Activated naive CD8-positive, alpha-beta T cell treated with anti-CD3 and anti-CD28 coated beads, Interleukin-2, amount 50 U/mL, for 24 hours (primary cell): ENCODE measurements at places on chromosomes 16 and 17.
A peak's percentile ranks its signal among the peaks of the same experiment; 100 is the strongest.

- DNase-seq = no peak
Observed at GRCh38 chr17:2948721-2949468, 114.5 kb downstream of the OR1D5 start.

DNA sequence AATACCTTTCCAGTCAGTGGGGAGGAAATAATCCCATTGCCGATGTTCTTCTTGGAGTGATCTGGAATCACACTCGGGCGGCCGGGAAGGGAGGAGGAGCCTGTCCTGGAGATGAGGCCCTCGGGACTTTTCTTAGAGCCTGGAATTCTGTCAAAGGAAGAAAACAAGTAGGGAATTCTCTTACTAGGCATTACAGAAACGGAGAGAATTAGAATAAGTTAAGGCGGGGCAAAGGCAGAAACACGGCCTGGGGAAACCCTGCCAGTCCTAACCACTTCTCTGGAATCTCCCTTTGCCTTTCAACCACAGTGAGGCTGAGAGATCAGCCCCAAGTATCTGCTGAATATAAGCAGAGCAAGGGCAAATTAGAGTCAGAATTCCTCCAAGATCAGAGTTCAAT, 27.8 kb downstream of the USP36 start:
- no peak for DNase-seq

GRCh38 chr17:55433629-55434422, 12.2 kb upstream of the MMD start:
- DNase-seq = no peak

DNA sequence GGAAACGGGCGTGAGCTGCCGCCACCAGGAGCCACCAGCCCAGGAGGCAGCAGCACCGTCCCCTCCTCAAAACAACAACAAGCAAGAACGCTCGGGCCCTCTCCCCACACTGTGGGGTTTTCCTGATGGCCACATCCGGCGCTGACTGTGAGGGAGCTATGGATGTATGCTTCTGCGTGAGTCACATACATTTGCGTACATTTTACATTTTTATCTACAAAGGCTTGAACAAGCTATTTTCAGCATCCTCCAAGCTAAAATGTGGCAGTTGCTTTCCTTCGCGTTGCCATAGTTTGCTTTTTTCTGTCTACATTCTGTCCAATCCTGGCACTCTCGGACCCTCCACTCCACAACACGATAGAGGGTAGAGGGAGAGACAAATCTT, 2.0 kb upstream of the ABR start:
- no peak for DNase-seq

DNA sequence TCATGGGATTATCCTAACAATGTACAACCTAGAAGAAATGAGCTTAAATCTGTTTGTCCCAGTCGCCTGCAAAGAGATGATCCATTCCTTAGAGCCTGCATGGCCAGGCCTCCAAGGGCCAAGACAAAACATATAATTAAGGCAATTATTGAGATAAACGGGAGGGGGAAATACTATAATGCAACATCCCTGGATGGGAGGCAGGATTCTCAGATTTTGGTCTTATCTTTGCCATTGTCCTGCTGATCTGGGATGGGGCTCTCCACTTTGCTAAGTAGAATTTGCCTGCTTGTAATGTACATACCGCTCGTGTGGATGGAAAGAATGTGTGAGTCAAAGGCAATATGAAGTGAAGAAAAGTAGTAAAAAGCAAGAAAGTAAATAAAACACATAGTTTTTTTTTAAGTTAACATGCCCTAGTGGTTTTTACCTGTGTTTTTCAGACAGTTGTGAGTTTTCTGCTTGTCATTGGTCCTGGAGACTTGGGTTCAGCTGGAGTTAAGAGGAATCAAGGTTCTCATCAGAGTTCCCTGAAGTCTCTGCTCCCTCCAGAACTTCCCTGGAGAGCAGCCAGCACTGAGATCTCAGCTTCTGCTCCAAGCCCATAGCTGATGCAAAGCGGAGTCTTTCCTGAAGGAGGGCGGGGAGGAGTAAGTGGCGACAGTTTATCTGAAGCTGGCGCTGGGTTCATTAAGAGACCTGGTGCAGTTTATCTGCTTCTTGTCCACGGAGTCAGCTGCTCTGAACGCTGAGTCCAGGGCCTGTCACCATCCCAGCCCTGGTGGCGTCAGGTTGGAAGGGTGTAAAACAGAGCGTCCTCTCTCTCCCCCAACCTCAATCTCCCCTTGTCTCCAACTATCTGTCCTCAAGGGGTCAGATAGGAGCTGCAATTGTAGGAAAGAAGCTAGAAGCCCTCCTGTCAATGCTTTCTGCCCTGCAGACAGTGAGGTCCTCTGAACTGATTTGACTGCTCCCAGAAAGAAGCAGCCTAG, 30.1 kb downstream of the HOXB1 start:
- no peak for DNase-seq

DNA sequence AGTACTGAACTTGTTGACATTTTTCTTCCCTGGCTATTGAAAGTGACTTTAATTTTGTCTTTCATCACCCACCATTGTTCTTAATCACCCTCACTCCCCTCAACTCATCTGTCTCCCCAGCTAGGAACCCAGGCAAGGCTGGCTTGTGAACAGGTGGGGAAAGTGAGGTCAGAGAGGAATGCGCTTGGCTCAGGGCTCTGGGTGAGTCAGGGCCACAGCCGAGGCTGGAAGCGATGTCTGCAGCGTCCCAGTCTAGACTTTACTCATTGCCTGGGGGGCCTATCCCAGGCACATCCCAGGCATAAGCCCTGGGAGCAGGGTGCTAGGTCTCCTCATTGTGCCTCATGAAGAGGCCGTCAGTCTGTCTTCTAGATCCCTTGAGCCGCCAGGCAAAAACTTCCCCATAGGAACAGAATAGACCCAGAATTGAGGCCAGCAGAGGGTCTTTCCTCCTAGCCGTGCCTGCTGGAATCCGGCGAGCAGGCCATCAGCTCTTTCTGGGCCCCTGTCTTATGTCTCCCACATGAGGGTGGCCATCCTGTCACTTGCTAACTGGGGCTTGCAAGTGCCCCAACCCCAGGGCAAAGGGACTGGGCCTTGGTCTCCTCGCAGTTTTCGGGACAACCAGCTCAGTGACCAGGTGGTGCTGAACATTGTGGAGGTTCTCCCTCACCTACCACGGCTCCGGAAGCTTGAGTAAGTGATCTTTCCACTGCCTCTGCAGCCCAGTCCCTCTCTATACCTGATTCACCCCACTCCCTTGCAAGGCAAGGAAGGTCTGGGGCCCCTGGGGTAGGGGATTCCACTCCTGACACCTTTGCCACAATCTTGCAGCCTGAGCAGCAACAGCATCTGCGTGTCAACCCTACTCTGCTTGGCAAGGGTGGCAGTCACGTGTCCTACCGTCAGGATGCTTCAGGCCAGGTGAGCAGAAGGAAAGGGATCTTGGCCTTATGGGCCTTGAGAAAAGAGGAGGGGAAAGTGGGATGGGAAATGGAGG, 40.1 kb downstream of the NLRC5 start:
- DNase-seq = no peak

GRCh38 chr16:3188925-3189825, 1.2 kb downstream of the OR1F1 start:
- peak; percentile 80 for DNase-seq
